ENCODE measurements at places on chromosomes 3 and 15.
A peak's percentile ranks its signal among the peaks of the same experiment; 100 is the strongest.

GRCh38 chr3:158788446-158788845 is 13.4 kb upstream of the MFSD1 start:
- DNase-seq, result no peak

GRCh38 chr3:194128202-194128918 is 7.6 kb upstream of the HES1 start:
- no peak for DNase-seq

DNA sequence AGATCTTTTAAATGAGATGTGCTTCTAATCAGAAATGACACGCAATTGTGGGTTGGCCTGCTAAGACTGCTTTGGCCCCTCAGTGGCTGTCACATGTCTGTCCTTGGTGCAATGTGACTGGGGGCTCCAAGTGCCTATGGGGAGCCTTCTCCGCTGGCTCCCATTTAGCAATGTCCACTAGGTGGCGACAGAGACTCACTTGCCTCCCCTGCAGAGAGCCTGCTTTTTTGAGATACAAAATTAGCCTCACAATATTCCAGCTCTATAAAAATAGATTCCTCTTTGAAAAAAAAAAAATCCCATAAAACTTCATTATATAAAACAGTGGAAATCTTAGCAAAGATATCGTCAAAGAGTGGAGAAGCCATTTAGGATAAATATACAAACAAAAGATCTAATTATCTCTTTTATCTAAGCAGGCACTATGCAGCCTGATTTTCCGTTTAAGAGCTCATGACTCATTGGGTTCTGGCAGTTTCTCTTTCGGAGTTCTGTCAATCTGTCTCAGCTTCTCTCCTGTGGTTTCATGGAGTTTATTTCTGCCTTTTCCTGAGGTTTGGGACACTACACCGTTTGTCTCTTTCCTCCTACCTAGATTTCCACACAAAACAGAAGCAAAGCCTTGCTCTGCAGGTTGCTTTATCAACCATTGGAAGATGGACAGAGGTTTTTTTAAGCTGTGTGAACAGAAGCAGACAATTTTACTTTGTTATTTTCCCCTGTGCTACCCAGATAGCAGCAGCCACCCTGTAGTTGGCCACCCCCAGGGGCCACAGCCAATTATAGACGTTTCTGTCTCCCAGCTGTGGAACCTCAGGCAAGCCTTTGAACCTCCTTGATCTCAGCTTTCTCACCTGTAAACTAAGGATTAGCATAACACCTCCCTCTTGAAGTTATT is 68.4 kb upstream of the TNFAIP8L3 start:
- peak; percentile 33 for DNase-seq

GRCh38 chr3:126356373-126357264 is 589 bp downstream of the KLF15 start:
- DNase-seq, result no peak

DNA sequence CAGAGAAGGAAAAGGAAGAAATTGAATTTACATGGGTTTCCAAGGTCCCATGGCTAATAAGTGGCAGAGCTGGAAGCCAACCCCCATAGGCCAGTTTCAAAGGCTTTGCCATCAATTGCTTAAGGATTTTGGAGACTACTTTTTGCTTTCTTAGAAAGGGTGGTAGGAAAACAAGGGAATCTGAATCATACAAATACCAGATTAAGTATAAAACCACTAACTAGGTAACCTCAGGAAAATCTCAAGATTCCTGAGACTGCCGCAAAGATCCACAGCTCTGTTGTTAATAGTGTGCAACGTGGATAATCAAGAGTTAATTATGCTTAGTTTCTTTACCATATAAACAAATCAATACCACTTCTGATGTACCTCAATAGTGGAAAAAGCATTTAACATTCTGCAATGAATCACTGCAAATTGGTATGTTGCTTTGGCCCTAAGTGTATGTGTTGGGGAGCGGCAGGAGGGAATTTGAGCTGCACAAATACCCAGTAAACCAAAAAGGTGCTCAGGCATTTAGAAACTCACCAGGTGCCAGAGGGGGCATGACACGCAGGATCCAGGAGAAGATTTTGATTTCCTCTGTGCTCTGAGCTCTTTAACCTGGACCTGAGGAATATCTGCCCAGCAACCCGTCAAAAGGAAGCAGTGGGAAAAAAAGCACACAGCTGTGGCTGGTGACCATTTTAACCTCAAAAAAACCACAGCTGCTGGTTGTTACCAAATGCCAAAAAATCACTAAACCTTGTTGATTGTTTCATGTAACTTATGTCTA is 22.0 kb downstream of the AADAC start:
- DNase-seq, result no peak

GRCh38 chr15:77798847-77799246 is 166.1 kb upstream of the LINGO1 start:
- no peak for DNase-seq

DNA sequence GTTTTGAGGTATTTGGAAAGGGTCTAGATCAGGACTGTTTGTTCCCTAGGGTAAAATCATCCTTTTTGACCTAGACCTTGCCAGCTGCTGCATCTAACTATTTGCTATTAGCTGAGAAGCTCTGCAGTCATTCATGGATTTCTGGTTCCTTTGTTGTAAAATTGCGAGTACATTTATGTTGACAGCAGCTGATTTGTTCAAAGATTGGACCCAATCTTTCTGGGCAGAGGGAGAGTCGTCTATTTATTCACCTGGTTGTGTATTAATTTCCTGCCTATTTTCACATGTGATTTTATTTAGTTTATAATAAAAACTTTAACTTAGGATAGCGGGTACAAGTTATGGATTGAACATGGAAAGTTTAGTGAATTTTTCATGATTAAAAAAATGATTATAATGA is 236.3 kb downstream of the CNTN4 start:
- DNase-seq, result no peak

GRCh38 chr3:143775459-143775858 is 72.8 kb downstream of the SLC9A9 start:
- DNase-seq, result peak; percentile 21

- DNase-seq, result no peak
Measured at GRCh38 chr15:67914537-67915460, 75.0 kb upstream of the RNU6-1 start.

DNA sequence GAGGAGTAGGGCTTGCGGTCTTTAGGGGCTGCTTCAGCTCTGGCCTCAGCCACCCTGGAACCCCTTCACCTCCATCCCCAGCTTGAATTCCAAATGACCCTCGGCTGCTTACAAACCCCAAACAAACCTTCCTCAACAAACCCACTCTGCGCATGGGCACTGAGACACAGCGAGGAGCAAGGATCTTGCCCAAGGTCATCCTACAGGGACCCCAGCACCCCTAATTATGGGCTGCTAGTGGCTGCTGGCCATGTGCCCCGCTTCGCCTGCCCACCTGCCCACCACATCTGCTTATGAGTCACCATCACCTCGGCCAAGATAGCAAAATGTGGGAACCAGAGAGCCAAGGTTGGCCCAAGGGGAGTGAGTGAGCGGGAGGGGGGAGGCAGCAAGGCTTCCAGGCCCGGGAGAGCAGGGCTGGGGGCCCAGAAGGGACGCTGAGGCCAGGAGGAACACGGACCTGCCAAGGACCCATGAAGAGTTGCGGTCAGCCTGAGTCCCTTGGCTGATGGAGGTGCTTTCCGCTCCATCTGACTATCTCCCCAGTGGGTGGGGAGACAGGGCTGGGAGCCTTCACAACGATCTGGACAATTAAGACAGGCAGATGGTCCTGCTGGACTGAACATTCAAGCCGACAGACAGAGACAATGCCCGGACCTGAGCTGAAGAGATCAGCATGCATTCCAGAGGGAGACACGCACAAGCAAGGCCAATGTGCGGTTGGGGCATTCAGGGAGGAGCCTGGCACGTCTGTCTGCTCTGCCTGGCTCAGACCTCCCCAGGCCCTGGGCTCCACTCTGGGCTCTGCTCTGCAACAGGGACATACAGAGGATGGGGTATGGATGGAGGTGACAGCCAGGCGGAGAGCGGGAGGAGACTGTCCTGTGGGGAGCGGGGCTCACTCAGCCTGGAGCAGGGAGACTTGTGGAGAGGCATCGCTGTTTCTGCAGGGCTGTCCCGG is 10.8 kb upstream of the GRIP2 start:
- no peak for DNase-seq

DNA sequence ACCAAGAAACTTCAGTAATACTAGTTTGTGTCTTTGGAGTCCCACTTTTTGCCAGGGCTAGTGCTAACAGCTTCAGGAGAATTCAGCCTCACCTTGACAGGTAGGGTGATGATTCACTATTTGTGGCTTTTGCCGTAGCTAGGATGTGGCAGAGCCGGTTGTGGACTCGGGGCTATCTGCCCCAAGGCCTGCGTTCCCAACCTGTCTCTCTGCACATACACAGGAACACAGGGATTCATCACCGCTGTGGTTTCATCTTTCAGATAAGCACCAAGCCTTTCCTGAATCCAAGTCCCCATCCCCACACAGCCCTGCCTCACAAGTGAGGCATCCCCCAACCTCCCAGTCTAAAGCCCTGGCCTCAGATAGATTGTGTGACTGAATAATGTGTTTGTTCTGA is 45.2 kb upstream of the POLG start:
- DNase-seq, result no peak

- no peak for DNase-seq
Measured at GRCh38 chr3:156630773-156631093, 43.7 kb upstream of the TIPARP start.

DNA sequence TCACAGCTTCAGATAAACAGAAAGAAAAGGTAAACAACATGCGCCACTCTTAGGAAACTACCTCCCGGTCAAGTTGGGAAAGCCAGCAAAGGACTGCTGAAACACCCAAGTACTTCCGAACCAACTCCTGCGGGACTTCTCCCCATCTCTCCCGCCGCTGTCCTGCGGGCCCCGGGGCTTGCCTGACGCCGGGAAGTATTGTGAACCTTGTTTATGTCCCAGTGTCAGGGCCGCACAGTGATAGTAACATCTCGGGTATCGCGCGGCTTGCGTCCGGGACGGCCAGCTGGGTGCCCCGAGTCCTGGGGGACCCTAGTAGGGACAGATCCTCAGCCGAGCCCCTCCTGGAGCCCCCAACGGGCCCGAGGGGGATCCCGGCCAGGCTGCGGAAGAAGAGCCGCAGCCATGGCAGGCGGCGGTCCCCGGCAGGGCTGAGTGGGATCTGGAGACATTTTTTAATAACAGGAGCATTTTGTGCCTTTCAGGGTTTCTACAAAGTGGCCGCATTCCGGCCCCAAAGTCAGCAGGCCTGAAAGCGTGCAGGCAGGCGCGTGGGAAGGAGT is 756 bp downstream of the CLPX start:
- no peak for DNase-seq

GRCh38 chr3:115861166-115861733 is 237.9 kb downstream of the GAP43 start:
- DNase-seq, result no peak

DNA sequence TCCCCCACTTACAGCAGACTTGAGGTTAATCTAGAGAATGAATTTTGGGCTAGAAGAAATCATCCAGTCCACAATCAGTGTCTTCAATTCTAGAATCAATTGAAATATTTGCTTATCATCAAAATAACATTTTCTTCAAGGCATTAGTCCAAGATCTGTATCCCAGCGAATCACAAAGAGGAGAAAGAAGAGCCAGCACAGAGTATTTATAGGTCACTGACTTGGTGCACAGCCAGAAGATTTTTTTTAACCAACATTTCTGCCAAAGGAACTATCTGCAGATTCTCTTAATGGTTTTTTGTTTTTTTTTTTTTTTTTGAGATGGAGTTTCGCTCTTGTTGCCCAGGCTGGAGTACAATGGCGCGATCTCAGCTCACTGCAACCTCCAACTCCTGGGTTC is 178.2 kb downstream of the TNIK start:
- no peak for DNase-seq

GRCh38 chr15:50224606-50225005 is 40.9 kb downstream of the HDC start:
- DNase-seq, result no peak

DNA sequence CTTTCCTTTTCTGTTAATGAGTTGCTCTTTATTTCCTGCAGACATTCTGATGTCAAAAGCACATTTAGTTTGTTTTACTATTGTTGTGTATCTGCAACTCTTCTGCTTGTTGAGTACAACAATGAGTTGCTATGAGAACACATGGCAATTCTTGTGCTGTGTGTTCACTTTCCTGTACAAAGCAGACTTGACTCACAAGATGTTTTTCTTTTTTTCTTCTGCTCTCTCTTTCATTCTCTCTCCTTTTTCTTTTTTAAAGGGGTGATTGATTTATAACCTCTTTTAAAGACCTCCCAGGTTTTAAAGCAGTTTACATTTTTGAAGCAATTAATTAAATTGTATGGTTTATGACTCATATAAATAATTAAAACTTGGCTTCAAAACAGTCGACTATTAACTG is 31.6 kb upstream of the ABHD10 start:
- no peak for DNase-seq

- no peak for DNase-seq
Measured at GRCh38 chr3:123695152-123695551, 110.3 kb upstream of the HACD2 start.

GRCh38 chr3:165788531-165788930 is 48.7 kb downstream of the BCHE start:
- no peak for DNase-seq

- no peak for DNase-seq
Measured at GRCh38 chr3:128432971-128433836, 33.5 kb downstream of the DNAJB8 start.

DNA sequence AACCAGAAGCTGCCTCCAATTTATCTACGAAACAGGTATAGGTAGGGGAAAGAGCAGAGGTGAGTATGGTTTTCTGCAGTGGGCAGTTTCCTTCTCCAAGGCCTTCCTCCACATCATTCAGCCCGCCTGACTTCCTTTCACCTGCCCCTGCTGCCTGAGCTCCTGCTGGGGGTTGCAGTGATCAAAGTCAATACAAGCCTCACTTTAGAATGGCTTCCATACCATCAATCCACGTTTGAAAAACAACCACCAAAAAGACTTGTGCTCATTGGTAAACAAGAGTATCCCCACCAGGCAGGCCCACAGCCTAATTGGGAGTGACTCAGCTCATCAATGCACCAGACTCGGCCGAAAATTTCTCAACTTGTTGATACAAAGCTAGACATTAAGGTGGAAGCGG is 159.9 kb downstream of the MAGI1 start:
- DNase-seq, result no peak

DNA sequence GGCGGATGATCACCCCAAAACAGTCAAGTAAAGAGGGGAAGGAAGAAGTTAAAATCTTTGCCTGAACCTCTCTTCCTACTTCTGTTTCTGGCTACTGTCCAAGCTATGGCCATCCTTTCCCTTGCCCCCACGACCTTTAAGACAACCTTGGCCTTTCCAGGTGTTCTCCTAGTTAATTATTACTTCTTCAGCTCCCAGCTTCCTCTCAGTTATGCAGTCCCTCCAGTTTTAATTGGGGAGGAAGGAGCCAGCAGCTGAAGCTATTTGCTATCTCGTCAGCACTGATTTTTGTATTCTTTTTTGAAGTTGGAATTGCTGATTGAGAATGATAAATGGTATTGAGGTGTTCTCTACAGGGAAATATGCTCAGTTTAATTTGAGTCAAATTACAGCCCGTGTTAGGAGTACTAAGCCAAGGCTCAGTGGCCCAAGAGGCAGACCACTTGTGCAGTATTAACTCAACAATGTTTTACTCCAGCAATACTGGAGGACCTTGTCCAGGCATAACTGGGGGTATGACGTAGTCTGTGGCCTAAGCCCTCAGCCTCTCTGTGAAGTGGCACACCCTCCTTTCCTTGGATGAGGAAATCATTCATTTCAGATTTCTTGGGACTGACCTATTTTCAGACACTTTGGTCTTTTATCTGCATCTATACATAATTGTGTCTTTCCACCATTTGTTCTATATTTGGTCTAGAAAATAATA is 336.9 kb downstream of the SLC9A9 start:
- no peak for DNase-seq

Data from HCT116 (cell line).